ENCODE measurements at places on chromosomes 5 and 9. TPM values are rescaled to one million over a fixed set of nuclear protein-coding genes. Genes with fewer than 3 reads are reported as not detected.

DNA sequence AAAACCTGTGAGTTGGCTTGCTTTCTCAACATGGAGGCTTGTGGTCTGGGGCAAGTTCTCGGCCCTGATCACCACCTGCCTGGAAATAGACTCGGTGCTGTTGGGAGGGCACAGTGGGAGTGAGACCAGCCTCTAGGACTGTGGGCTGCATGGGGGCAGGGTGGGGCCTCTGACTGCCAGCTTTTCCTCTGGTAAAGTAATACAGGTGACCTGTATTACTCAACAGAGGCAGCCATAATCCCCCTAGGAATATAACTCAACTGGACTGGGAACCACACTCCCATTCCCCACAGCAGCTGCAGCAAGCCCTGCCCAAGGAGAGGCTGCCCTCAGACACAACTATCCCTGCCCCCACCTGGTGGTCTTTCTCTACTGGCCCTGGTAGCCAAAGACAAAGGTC is 72.8 kb downstream of the C9orf153 start:
- DNase-seq, result no peak

DNA sequence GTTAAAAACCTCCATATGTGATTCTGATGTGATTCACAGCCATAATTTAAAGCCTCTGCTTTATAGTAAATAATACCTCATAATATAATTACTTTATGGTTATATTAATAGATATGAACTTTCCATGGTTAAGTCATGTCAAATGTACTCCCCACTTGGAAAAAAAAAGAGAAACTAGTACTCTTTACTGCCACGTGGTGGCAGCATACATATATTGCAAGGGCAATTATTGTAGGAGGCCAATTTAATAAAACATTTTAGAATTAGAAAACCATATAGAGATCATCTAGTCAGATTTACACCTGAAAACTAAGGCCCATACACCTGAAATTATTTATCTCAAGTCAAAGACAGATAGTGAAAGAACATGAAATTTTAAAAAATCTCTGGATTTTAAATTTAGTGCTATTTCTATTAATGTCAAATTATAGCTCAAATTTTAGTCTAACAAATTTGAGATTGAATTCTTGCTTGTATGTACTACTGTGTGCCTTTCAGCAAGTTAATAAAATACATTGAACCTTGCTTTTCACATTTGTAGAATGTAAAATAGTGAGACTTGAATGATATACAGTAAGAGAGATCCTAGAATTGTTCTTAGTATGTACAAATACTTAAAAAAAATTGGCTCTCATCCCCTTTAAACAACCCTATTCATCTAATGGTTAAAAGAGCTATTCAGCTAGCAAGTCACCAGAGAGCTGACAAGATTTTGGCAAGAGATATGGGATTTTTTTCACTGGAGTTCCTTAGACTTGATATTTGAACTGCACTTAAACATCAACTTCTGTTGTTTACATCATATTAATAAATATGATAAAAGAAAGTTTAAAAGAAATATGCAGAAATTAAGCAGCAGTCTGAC is 603.8 kb downstream of the TLE4 start:
- DNase-seq, result no peak

DNA sequence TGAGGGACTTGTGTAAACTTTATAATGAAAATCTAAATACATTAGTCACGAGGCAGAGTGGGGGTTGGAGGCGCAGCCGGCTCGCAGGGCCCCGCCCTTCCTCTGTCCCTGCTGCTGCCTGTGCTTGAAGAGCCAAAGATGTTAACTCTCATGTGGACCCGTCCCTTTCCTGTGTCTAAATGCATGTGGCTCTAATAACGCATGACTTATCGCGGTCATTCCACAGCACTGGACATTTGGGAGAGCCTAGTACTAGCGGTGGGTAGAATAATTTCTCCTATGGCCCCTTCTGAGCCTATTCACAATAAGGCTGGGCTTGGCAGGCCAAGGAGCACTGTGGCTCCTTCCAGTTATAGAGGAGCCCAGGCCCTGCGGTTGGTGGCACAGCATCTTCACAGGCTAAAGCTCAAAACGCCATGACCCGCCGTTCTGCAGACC is 82.3 kb upstream of the SIMC1 start:
- DNase-seq, result no peak

GRCh38 chr9:116027096-116027495 is 126.5 kb upstream of the PAPPA start:
- no peak for DNase-seq

DNA sequence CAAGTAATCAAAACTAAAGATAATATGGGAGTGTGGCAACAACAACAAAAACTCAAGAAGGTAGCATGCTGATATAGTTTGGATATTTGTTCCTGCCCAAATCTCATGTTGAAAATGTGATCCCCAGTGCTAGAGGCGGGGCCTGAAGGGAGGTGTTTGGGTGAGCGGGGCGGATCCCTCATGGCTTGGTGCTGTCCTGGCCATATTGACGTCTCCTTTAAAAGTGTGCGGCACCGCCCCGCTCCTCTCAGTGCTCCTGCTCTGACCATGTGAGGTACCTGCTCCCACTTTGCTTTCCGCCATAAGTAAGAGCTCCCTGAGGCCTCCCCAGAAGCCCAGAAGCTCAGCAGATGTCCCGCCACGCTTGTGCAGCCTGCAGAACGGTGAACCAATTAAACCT is 25.6 kb downstream of the MED27 start:
- no peak for DNase-seq

- no peak for DNase-seq
These were observed 27.5 kb downstream of the IRF1 start for GRCh38 chr5:132462856-132463745.

DNA sequence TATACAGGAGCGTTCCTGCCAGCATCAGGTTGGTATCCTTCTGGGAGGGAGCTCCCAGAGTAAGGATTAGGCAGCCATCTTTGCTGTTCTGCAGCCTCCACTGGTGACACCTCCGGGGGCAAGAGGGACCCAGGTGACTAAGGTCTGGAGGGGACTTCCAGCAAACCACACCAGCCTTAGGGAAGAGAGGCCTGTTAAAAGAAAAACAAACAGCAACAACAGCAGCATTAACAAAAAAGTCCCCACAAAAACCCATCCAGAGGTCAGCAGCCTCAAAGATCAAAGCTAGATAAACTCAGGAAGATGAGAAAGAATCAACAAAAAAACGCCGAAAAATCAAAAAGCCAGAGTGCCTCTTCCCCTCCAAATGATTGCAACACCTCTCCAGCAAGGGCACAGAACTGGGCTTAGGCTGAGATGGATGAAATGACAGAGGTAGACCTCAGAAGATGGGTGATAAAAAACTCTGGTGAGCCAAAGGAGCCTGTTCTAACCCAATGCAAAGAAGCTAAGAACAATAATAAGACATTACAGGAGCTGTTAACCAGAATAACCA is 388.2 kb downstream of the SPATA31D1 start:
- no peak for DNase-seq

GRCh38 chr5:12313602-12314001 is 409.4 kb upstream of the CTNND2 start:
- DNase-seq, result no peak

- DNase-seq, result no peak
These were observed 23.5 kb downstream of the AFAP1L1 start for GRCh38 chr5:149294872-149295829.

- no peak for DNase-seq
These were observed 316.4 kb upstream of the TUSC1 start for GRCh38 chr9:25994605-25995004.

The RCL1 gene
- total RNA-seq, result 34.8 TPM

The SPATA31C1 gene
- not detected for total RNA-seq

The SYK gene
- 12.0 TPM for total RNA-seq

The SPATA31A3 gene
- not detected for total RNA-seq

The C9 gene
- total RNA-seq, result not detected

The DDX46 gene
- total RNA-seq, result 47.7 TPM

The DOCK2 gene
- 4.2 TPM for total RNA-seq

The PLAC8L1 gene
- 0.78 TPM for total RNA-seq

The PBX3 gene
- total RNA-seq, result 199 TPM

The PCDH1 gene
- 4.5 TPM for total RNA-seq

The CARD9 gene
- total RNA-seq, result 0.92 TPM
